ENCODE measurements at places on chromosomes 1 and 21.

- no peak for DNase-seq
Measured at GRCh38 chr1:9657521-9658032, 6.0 kb downstream of the PIK3CD start.

- no peak for DNase-seq
Measured at GRCh38 chr1:58936973-58937372, 153.1 kb upstream of the JUN start.

DNA sequence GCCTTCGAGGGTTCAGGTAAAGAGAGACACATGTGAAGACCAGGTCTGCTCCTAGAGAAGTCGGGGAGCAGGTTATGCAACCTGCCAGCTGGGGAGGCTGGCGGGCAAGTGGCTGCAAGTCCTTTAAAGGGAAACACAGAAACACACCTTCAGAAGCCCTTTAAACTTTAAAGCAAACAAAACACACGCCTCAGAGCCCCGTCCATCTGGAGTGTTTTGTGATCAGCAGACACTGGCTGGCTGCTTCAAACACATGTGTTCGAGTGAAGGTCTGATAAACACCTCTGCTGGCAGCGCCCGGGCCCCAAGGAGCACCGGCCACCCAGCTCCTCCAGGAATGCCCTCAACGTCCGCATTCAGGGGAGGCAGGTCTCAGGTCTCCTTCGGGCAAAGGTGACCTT lies 15.2 kb downstream of the RIPK4 start:
- DNase-seq: no peak

DNA sequence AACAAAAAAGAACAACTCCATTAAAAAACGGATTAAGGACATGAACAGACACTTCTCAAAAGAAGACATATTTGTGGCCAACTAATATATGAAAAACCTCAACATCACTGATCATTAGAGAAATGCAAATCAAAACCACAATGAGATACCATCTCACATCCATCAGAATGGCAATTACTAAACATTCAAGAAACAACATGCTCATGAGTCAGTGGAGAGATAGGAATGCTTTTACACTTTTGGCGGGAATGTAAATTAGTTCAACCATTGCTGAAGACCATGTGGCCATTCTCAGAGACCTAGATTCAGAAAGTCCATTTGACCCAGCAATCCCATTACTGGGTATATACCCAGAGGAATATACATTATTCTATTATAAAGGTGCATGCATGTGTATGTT lies 1442.6 kb upstream of the B3GALT2 start:
- DNase-seq: no peak

- no peak for DNase-seq
Measured at GRCh38 chr21:45444385-45444784, 39.4 kb downstream of the COL18A1 start.

GRCh38 chr1:107430540-107431228 lies 289.8 kb downstream of the NTNG1 start:
- DNase-seq: no peak

All from activated T-helper 2 cell treated with anti-CD3 and anti-CD28 coated beads, Interferon-gamma antibody, Interleukin-2, Interleukin-4, amounts not matched to agents 10 μg/mL and 5 μg/mL and 100 μg/mL, durations not matched to agents 14 hours and 24 hours and 36 hours (primary cell).